Activated T-cell treated with anti-CD3 and anti-CD28 coated beads, Interleukin-2, amount 50 U/mL, for 24 hours (primary cell): ENCODE measurements at places on chromosomes 5 and 9.

GRCh38 chr9:133606708-133607025, 2.5 kb downstream of the FAM163B start:
- DNase-seq = no peak

- peak; percentile 53 for DNase-seq
Measured at GRCh38 chr5:143014017-143014651, 244.0 kb downstream of the ARHGAP26 start.

GRCh38 chr5:135399794-135400542, 937 bp upstream of the MACROH2A1 start:
- DNase-seq = no peak

GRCh38 chr5:137305971-137306602, 193.0 kb downstream of the SPOCK1 start:
- DNase-seq = no peak

DNA sequence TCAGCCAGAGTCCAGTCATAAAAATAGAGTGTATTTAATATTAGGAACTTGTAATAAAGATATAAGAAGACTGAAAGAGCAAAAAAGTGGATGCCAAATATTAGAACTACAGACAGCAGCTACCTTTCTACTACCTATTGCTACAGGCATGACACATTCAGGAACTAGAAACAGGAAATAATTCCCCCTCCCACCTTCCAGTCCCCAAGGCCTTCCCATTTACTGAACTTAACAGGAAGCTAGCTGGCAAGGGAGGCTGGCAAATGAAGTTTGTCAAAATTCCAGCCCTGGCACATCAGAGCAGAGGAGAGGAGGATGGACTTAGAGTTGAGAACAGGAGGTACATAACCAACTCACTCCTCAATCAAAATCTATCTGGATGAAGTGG, 50.2 kb upstream of the RIC1 start:
- no peak for DNase-seq

- no peak for DNase-seq
Measured at GRCh38 chr5:116411101-116411571, 163.5 kb downstream of the SEMA6A start.

DNA sequence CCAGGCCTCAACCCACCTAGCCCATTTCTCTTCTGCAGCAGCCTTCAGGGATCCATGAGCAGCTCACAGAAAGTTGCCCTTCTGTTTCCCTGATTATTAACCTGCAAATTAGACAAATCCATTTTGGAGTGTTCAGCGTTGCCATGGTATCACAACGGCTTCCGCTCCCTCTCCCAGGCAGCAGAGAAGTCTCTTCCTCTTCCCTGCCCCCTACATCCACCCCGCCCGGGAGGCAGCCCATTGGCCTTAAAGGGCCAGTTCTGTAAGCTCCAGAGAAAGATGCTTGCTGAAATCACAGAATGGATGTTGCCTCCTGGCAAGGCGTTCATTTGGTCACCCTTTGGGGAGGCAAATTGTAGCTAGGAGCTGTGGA, 47.7 kb upstream of the BOD1 start:
- no peak for DNase-seq

DNA sequence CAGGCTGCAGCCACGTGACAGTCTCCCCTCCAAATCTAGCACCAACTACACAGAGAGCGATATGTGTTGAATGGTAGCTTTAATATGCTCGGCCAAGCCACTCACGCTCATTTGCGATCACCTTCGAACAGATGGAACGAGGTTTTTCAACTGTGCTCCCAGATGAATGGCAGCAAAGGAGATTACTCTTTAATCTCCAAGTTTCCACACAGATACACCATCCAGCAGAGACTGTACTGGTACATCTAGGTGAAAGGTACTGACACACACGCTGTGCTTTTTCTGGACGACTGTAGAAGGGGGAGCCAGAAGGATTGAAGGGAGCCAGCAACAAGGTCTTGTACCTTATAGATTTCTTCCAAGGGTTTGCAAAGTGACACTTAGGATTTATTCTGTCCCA, 263.9 kb downstream of the NR3C1 start:
- DNase-seq = no peak

DNA sequence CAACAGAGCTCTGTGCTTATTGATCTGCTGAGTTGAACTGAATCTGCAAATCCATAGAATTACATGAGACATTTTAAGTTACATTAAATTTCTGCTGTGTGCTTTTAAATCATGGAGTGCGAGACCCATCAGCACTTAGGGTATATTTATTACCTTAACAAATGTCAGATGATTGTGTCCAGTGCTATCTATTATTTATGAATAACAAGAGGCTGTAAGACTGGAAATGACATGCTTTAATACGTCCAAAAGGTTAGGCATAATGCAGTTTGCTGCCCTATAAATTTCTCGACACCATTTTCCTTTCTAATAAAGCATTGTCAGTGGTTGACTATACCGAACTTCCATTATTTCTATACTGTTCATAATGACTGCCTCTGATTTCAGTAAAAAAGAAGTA, 117.6 kb downstream of the SEMA6A start:
- no peak for DNase-seq

GRCh38 chr5:9468060-9468388, 77.9 kb downstream of the SEMA5A start:
- no peak for DNase-seq

DNA sequence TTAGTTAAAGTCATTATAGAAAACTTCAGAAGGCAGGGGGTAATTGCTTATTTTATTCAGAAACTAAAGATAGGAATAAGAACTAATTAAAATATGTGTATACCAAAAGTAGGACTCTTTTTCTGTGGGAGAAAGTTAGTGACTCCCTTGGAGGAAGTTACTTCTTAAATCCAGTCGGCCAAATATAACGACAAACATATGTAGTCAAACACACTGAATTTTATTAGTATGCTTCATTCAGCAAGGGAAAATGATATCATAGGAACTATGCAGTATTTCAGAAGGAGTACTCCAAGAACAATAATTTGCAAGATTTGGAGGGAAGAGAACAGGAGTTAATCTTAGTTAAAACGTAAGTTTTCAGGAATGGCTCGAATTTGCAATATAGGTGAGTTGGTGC, 432.6 kb downstream of the CYLC2 start:
- DNase-seq = no peak

DNA sequence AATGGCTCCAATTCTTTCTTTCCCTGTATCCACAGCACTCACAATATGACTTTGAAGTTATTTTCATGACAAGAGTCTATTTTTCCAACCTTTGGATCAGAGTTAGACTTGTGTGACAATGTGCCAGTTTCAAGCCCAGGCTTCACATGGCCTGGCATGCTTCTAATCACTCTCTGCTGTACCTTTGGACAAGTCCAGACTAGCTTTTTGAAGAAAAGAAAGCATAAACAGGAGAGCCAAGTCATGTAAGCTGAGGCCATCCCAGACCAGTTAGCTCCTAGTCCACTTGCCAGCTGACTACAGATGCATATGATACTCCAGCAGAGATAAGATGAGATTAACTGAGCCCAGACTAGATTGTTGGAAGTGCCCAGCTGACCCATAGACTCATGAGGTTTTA, 513.6 kb upstream of the C9orf72 start:
- DNase-seq = no peak

- DNase-seq = no peak
Measured at GRCh38 chr5:174900240-174900865, 176.0 kb downstream of the MSX2 start.

GRCh38 chr5:109516390-109516789, 106.6 kb upstream of the PJA2 start:
- no peak for DNase-seq

DNA sequence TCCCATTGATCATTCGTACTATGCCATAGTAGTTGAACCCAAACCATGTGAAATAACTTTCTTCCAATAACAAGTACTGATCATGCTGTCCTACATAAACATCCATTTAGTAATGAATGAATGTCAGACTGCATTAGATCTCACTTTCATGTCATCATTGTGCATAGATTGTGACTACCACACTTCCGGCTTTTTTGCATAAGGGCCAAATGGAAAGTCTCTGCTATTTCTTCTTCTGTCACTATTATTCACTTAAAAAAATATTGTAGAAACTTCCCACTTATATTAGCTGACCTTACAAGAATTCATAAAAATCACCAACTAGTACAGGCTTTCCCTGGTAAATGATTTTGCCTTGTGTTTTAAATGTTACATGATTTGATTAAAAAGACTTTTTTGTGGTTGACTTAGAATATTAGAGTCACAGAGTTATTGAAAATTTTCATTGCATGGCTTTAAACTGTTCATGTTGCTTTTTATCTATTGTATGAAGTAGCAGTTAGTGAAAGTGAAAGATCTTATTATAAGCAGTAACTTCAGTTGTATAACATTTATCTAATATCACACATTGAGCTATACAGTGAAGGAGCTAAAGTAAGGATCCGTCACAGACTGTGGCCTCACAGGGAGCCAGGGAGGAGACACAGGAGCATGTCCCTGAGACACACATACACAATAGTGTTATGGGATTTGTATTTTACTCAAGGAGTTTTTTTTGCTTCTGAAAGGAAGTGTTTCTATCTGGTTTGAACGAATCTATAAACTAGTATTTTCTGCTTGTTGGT, 33.9 kb downstream of the LMNB1 start:
- no peak for DNase-seq

GRCh38 chr9:137645211-137645610, 26.4 kb downstream of the EHMT1 start:
- DNase-seq = no peak

- DNase-seq = no peak
Measured at GRCh38 chr5:102231693-102232619, 64.1 kb downstream of the SLCO4C1 start.
